Muscle of back (tissue), 13 donors: ENCODE measurements at places on chromosomes 2 and 18.

DNA sequence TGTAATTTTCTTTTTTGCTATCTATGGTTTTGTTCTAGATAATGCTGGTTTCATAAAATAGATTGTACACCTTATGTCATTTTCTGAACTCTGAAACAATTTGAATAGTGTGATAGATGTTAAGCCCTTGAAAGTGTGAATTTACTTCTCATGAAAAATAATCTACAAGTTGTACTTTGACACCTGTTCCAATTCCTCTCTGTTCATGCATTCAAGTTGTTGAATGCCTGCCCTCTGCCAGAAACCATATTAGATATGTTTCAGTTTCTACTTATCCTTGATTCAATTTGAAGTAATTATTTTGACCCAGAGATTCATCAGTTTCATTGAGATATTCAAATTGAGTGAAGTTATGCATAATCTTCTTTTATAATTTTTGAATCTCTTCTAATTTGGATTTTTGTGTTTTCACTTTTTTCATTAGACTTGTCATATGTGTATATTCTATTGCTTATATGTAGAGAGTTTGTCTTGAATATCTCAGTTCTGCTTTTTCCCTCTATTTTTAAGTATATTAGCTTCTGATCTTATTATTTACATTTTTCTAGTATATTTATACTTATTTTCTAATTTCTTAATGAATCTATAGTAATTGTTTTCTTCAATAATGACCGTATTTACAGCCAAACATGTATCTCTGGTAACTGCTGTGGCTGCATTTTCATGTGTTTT lies 143.3 kb upstream of the TACR1 start:
- no peak for DNase-seq

- DNase-seq: no peak
Measured at GRCh38 chr2:196149948-196150347, 21.4 kb downstream of the STK17B start.

DNA sequence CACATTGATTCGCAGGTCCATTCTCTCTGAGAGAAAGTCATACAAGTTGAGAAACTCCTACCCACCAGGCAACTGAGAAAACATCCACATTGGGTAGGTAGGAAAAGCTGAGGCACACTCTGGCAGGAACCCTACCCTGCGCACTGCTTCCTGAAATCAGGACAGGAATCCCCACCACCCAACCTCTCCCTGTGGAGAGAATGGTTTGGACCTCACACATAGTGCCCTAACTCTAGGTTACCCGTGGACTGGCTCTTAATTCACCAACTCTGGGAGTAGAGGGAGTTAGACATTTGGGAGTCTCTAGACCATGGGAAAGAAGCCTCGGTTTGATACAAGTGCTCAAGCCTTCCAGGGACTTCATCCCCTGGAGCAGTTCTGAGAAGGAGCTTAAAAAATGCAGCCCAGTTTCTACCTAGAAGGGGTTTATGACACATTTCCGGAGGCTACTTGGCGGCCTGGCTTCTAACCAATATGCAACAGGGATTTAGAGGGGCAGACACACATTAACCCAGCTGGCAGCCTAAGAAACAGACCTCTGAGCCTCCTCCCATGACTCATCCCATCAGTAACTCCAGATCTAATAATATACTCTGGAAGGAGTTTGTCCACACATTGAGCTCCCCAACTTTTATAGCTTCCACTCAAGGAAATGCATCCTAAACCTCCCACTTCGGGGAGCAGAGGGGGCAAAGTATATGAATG lies 136.7 kb downstream of the EML6 start:
- peak; percentile 64 for DNase-seq

GRCh38 chr2:217845301-217845700 lies 157.5 kb downstream of the TNS1 start:
- DNase-seq: no peak

DNA sequence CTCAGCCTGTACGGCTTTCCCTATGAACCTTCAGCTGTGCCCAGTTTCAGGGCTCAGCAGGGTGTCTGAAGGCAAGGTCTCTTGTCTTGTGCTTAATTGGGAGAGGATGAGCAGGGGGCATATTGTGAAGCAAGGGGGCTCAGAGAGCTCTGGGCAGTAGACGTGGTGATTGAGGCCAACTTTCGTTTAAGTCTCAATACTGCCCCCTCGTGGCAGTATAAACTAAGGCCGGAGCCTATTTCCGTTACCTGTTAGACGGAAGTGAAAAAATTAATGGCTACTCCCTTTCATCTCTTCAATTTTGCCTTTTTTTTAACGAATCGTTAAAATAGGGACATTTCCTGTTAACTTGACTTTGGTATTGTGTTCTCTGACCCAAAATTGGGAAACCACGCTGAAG lies 193.4 kb downstream of the TDRD15 start:
- DNase-seq: peak; percentile 23

- no peak for DNase-seq
Measured at GRCh38 chr2:190996338-190996946, 17.5 kb downstream of the STAT1 start.

DNA sequence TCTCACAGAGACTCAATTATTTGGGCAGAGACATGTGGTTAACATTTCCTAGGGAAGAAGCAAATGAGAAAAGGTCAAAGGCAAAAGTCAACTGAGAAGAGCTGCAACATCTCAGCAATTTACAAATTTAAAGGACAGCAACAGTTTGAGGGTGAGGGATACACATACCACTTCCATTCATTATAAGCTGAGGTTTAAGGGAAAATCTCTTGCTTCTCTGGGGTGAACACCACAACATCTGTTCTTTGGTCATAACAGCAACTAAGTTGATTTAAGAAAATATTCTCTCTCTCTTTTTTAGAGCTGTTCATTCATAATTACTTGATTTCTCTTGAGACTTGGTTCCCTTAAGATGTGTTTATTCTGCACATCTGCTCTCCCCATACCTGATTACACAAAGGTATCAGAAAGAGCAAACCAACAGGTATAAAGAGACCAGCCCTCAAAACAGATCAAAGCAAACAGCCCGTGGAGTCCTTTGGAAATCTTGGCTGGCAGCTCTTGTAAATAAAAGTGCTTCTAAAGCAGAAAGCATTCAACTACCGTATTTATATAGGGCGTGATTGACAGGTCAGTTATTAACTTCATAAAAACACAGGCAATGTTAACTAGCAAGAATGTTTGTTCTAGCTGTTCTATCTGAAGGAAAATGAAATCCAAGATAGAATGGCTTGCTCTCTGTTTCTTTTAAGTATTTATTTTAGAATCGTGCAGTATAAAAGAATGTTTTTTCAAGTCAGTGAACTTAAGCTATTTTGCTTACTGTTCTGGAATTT lies 132.8 kb downstream of the THADA start:
- no peak for DNase-seq

DNA sequence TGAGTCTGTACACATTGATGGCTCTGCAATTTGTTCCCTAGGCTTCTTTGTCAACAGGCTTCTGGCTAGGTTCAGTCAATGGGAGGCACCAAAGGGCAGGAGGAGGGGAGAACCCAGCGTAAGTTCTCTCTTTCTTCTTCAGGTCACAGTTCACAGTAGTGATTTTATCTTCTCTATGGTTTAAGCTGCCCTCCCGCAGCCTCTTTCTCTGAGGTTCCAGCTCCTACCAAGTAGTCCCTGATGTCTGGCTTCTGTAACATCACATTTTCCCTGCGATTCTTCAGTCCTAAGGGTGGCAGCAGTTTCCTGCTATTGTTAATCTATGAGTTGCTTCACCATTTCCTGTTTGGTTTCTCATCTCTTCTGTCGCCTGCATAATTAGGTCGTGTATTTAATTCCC lies 107.4 kb downstream of the CPO start:
- no peak for DNase-seq

DNA sequence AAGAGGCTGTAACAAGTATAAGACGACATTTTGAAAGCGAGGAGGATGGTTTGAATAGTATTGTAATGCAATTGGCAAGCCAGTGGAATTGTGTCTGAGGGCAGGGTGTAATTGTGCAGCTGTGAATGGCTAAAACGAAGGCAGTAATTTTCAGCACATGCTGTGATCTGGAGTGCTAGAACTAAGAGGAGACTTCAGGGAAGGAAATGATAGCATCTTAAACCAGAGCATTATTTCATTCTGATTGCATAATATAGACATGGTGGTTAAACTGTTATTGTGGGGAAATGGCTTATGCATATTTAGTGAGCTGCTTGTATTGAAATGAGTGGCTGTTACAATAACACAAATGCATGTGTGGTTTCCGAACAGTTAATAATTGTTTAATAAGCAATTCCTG lies 36.3 kb downstream of the THSD7B start:
- no peak for DNase-seq

DNA sequence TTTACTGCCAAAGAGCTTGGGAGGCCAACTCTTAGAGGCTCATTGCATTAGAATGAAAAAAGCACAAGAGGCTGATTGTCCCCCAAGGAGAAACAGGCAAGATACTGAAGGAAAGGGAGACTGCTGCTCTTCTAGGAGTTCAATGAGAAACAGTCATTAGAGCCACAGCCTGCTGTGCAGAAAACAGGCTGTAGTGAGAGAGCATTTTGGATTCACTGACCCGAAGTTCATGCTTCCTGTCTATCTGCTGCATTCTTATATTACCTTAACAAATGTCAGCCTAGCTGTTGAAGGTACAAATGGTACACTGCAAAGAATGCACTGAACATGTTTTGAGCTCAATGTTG lies 423.3 kb downstream of the SETBP1 start:
- DNase-seq: no peak

DNA sequence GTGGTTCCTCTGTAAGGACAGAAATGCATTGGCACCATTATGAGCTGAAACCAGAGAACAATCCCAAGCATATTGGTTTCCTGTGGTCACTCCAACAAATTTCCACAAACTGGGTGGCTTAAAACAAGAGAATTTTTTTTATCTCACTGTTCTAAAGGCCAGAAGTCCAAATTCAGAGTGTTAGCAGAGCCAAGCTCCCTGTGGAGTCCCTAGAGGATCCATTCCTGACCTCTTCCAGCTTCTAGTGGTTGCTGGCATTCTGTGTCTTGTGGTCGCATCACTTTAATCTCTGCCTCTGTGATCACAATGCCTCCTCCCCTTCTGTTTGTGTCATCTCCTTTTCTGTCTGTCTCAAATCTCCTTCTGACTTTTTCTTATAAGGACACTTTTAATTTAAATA lies 380.3 kb downstream of the NYAP2 start:
- no peak for DNase-seq

DNA sequence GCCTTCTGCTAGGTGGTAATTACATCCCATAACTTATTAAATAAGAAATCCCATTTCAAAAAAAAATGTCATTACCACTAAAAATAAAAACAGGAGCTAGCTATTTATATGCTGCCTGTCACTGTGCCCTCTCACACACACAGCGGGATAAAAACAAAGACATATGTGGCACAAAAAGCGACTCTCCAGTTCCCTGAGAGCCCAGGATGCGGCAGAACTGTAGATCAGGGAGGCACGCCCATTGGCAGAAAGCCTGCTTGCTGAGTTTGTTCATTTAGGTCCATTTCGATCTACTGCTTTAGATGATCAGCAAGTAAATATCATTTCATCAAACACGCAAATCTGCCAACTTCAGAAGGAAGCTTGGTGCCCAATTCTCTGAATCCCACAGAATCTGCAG lies 124.4 kb downstream of the TMEM163 start:
- no peak for DNase-seq

DNA sequence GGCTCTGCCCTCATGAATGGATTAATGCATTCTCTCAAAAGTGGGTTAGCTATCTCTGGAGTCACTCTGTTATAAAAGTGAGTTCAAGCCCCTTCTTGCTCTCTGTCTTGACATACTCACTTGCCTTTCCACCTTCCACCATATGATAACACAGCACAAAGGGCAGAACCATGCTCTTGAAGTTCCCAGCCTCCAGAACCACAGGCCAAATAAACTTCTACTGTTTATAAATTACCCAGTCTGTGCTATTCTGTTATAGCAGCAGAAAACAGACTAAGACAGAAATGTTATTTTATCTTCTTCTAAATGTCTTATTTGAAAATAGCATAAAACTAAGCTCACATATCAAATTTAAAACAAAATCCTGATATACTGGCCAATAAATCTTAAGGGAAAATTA lies 15.0 kb downstream of the RAB1A start:
- no peak for DNase-seq

DNA sequence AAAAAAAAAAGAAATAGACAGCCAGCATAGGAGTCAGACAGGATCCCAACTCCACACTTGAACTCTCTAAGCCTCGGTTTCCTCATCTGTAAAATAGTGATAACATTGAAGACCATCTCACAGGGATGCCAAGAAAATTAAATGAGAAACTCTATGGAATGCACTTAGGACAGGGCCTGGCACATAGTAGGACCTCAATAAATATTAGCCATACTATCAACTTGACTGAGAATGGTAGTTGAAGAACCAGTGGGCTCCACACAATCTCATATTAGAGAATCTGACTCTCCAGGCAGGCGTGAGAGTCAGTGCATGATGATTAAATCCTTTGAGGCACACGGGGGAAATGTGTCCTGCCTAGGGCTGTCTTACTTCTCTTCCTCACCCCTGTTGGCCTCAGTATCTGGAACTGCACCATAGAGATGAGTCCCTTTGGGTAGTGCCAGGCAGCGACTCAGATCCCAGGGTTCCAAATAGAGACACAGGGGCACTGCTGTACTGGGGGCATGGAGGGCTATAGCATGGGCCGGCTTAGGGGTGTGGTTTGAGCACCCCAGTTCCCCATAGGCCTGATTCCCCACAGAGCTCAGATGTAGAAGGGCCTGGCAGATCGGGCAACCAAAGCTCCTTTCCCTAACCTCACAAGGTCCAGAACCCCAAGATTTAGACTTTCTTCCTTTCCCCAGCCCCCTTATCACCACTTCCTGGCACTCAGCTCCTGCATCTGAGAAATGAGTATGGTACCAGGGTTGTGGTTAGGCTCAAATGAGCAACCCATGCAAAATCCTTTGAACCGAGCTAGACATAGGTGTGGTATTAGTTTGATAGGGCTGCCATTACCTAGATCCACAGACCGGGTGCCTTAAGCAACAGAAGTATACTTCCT lies 51.3 kb upstream of the CAB39 start:
- DNase-seq: no peak

DNA sequence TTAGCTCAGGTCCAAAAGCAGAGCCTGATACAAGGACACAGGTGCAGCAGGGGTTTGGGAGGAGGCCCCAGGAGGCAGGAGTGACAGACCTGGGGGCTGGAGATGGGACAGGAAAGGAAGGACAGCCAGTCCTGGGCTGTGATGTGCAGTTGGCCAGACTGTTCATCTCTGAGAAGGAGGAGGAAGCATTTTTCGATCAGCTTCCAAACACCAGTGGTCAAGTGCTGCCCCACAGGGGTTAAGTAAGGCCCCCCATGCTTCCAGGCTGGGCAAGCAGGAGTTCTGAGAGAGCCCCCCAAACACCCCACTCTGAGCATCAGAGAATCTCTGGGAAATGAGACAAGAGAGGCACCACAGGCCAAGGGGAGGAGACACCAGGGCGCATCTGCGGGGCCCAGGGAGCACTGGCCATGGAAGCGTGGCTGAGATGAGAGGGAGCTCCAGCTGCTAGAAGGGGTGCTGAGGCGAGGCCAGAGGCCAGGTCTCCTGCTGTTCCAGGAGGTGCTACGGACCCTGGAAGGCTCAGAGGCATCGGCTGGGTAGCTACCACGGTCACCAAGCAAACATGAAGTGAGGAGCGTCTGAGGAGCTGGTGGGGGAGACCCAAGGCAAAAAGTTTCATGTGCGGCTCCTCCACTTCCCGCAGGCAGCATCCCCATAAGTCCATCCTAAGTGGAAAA lies 5.6 kb upstream of the HDAC4 start:
- no peak for DNase-seq
